ENCODE measurements at places on chromosomes 6 and 20.

GRCh38 chr6:53209681-53210080 lies 61.0 kb upstream of the GCM1 start:
- DNase-seq, result no peak

GRCh38 chr20:11912013-11912658 lies 5.6 kb upstream of the BTBD3 start:
- DNase-seq, result no peak

GRCh38 chr6:112214739-112215269 lies 39.6 kb downstream of the LAMA4 start:
- no peak for DNase-seq

- no peak for DNase-seq
Observed at GRCh38 chr6:16432075-16433032, 194.0 kb downstream of the GMPR start.

- DNase-seq, result no peak
Observed at GRCh38 chr6:109527989-109528388, 45.0 kb upstream of the ZBTB24 start.

DNA sequence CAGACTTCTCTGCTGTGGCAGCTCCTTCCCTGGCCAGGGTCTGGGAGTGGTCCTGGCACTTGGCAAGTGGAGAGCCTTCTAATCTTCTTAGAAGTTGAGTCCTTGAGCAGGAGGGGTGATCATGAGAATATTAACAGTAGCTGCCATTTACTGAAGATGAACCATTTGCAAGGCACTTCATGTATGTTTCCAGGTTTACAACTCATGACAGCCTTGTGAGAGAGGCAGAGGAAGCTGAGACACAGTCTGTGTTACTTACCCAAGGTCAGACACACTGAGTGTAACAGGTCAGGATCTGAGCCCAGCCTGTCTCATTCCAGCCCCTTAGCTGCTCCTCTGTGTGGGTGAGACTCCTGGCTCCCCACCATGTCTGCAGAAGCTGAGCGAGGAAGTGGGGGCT lies 45.5 kb upstream of the SRF start:
- DNase-seq, result no peak
